ENCODE measurements at places on chromosomes 6 and 20. TPM values are rescaled to one million over a fixed set of nuclear protein-coding genes. Genes with fewer than 3 reads are reported as not detected.

RIPOR2 gene
- total RNA-seq: 17.4 TPM

B3GALT4 gene
- 3.7 TPM for total RNA-seq

ECT2L gene
- total RNA-seq: not detected

DNA sequence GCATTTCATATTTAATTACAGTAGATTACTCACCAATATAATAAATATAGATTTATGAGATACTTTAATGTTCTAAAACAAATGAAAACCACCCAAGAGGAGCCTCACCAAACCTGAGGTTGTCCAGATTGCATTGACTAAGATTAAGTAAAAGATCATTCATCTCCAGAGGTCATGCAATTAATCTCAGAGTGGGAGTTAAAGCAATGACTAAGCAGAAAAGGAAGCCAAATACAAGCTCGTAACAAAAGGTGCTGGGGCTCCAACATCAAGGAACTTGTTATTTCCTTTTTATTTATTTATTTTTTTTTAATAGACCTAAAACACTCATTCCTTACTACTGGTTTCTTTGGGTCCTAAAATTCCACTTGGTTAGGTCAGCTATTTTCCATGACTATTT lies 57.7 kb downstream of the RSPO3 start:
- DNase-seq: no peak

- DNase-seq: no peak
Observed at GRCh38 chr6:17768881-17769280, 62.2 kb upstream of the NUP153 start.

DNA sequence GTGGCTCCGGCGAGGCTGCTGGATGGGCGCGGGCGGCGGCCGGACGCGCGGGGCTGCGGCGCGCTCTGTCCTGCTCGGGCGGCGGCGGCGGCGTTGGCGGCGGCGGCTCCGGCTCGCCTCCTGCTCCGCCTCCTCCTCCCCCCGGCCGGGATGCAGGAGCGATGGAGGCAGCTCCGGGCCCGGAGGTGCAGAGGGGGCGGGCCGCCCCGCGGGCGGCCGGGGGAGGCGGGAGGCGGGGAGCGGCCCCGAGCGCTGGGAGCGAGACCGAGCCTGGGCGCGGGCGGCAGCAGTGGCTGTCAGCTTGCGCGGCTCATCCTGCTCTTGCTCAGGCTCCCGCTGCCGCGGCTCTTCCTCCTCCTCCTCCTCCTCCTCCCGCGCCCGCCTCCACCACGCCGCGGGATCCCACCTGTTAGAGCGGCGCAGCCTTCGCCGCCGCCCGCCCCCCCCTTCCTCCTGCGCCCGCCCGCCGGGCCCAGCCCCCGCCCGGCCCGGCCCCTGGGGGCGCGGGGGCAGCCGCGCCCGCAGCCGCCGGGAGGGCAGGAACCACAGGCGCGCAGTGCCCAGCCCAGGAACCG lies at the start of gene NOL4L:
NOL4L (minus strand) TSS at position 323 of the 575 bp plus-strand sequence. CDS start 443 bp downstream, outside the sequence.
- peak; percentile 48 for DNase-seq

DNA sequence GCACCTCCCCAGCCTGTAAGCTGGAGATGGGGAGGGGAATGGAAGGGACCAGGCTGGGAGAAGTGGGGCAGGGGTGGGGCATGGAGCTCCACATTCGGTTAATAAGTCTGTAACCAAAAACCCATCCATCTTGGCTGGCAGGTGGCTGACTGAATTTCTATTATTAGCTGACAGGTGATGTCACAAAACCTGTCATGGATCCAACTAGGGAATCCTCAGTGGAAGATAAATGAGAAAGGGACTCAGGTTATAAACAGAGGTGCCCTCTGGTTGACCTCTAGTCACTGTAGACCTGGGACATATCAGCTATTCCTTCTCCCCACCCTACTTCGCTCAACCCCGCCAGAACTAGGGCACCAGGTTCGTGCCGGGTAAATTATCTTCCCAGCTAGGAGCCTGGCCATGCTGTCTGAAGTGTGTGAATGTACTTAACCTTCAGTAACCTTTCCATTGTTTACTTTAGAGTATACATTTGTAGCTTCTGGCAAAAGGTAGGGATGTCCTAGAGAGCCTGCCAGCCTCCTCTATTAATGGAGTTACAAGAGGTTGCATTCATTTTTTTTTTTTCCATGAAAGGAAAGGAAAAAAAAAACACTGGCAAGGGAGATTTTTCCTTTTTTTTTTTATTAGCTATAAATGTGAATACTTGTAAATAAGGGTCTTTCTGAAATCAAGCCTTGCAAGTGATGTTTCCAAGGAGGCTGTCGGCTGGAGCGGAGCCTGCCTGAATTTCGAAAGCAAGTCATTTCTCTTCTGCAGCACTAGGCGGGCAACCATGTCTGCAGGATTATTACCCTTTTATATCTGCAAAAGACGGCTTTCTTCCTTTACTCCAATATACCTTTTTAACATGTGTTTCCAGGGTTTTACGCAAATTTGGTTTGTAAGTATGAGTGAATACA lies 135.9 kb downstream of the TMEM242 start:
- no peak for DNase-seq

DNA sequence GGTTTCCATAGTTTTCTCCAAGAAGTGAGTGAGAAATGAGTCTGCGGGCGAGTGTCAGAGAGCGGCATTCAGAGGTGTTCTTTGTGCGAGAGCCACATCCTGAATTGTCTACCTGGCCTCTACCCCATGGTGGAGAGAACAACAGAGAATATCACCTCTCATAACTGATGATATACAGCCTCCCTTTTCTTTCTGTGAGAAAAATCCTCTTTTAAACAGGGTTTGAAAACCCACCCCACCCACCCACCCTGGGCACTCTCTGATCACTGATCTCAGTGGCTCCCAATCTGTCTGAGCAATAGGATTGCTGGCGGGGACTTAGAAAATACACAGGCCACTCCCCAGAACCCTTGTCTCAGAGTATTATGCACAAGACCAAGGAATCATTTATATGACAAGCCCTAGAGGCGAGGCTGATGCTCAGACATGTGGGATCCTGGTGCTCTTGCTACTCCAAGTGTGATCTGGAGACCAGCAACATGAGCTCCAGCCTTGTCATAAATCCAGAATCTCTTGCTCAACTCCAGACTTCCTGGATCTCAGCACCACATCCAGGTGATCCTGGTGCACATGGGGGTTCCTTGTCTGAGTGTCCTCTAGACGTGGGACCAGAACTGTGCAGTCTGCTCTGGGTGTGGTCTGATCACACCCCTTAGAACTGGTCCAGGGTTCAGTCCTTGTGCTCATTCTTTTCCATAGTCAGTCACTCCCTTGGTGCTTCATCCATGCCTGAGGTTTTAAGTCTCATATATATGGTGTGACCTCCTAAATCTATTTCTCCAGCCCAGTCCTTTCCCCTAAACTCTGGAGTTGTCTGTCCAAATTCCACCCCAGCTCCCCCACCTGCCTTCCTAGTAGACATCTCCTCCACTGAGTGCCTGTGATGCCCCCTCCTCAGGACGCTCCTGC lies 5.3 kb downstream of the HLA-B start:
- no peak for DNase-seq

DNA sequence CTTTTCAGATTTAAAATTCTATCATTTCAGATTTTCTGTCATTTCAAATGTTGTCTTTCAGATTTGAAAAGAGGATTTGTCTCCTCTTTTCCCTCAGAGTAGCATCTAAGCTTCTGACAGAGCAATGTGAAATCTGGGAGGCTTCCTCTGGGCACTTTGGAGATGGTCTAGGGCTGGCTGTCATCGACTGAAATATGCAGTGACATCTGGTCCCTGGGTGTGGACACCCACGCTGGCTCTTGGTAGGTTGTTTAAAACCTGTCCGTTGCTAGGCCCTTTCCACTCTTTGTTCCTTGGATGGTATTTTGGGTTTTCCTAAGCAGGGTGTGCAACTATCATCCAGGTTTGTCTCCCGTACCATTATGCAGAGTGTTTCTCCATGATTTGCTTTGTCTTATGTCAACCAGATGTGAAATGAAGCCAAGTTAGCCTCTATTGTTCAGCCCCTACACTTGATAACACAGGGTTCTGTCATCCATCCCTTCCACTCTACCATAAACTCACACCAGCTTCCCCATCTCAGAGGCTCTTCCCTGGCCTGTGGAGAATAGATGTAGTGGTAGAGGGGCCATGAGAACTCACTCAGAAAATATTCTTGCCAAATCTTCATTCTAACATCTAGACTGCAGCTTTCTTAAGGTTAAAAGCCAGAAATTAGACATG lies 5.0 kb upstream of the VIP start:
- no peak for DNase-seq

- no peak for DNase-seq
Observed at GRCh38 chr20:32167552-32167951, 40.0 kb downstream of the PLAGL2 start.
